ENCODE measurements at places on chromosomes 4 and X.

- no peak for DNase-seq
Observed at GRCh38 chr4:101294597-101294996, 52.7 kb downstream of the PPP3CA start.

- no peak for DNase-seq
Observed at GRCh38 chrX:114903618-114904017, 113.8 kb downstream of the IL13RA2 start.

DNA sequence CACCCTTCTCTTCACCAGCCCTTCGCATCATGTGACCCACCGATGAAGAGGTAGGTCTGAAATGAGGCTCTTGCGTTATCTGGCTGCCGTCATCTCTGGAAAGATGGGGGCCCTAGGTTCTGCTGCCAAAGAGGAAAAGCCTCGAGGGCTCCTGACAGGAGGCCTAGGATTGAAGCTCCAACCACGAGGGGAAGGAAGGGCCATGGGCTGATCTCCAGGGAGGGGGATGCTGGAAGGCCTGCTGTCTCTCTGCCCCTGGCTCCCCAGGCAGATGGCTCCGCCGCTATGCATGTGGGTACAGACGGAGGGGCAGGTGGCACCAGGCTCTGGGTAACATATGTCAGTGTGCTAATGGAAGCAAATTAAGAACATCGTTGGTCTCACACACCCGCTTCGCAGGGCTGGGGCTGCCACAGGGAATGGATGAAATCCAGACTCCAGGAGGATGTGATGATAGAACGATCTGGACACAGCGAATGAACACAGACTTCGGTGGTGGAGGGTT, 44.9 kb downstream of the AFAP1 start:
- no peak for DNase-seq

- no peak for DNase-seq
Observed at GRCh38 chr4:181761156-181761555, 482.0 kb upstream of the TENM3 start.

DNA sequence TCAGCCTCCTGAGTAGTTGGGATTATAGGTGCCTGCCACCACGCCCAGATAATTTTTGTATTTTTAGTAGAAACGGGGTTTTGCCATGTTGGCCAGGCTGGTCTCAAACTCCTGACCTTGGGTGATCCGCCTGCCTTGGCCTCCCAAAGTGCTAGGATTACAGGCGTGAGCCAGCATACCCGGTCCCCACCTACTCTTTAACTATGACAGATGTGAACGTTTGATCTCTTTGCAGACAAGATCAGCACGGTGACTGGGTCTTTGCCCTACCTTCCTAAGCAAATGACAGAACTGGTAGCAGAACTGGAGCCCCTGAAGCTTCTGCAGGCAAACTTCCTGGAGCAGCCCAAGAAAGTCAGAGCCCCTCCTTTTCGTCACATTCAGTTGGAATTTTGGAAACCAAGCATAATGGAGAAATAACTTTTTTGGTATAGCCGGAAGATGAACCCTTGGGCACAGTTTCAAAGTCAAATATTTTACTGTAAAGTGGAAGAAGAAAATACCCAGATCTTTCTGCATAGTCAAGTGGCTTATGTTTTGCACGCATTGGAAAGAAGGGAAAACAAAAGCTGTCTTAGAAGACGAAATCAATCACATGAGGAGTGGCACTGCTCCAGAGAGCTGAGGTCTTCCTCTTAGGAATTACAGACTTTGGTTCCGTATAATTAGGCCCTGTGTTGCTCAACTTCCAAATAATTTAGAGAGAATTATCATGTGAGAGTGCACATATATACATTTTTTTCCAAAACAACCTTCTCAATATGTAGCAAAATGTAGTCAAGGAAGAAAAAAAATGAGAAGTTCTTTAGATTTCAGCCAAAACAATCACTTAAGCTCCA, 90.6 kb downstream of the SORBS2 start:
- DNase-seq = no peak

- no peak for DNase-seq
Observed at GRCh38 chr4:24970635-24971034, 57.8 kb upstream of the CCDC149 start.

GRCh38 chr4:128737098-128737513, 72.4 kb upstream of the JADE1 start:
- no peak for DNase-seq

GRCh38 chr4:123838474-123838873, 441.9 kb downstream of the SPRY1 start:
- DNase-seq = no peak

GRCh38 chrX:7269991-7270390, 122.0 kb upstream of the PUDP start:
- DNase-seq = no peak

DNA sequence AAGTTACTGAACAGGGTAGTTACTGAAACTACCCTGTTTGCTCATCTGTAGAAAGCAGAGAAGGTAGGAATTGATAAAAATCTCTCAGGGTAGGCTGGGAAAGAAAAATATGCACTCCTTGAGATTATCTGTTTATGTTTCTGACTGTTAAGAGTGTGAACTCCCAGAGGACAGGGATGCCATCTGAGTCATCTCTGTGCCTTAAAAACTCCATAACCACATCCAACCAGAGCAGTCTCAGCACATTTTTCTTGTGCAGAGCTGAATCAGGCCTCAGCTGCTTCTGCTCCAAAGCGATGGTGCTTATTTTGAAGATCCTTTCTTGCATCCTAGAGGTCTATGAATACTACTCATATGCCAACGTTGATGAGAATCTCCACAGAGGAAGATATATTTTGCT, 9.9 kb downstream of the CENPVL3 start:
- no peak for DNase-seq

- DNase-seq = no peak
Observed at GRCh38 chr4:174873931-174874330, 44.2 kb upstream of the ADAM29 start.
